Esophagus mucosa (tissue), 1 donor: ENCODE measurements at places on chromosomes 6 and 20. TPM values are rescaled to one million over a fixed set of nuclear protein-coding genes. Genes with fewer than 3 reads are reported as not detected.

The SIRPD gene
- not detected for total RNA-seq

The ADGB gene
- total RNA-seq = not detected

The SUMO4 gene
- total RNA-seq = 1.1 TPM

The RAET1G gene
- 24.7 TPM for total RNA-seq

The OR2H1 gene
- not detected for total RNA-seq

The ZKSCAN3 gene
- total RNA-seq = 2.4 TPM

The PKIB gene
- total RNA-seq = 0.88 TPM

- ATAC-seq = no peak
Measured at GRCh38 chr6:111617149-111617548, 11.5 kb upstream of the TRAF3IP2 start.

GRCh38 chr20:34710568-34710839 lies 6.4 kb downstream of the TP53INP2 start:
- ATAC-seq = no peak

DNA sequence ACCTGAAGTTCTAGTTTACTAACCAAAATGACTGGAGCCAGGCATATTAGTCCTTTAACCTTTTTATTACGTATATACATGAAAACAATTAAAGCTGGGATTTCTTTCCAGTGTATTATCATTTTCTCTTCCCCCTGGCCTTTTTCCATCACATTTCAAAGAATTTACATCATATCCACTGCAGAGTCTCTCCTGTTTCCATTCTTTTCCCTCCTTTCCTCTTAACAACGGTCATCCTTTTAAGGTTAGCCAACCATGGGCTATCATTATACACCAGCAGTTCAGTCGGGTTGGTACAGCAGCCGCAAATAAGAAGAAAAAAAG lies 104.6 kb downstream of the TFAP2A start:
- no peak for ATAC-seq

- peak; percentile 81 for ATAC-seq
Measured at GRCh38 chr6:42099340-42100028, 42.9 kb downstream of the C6orf132 start.

DNA sequence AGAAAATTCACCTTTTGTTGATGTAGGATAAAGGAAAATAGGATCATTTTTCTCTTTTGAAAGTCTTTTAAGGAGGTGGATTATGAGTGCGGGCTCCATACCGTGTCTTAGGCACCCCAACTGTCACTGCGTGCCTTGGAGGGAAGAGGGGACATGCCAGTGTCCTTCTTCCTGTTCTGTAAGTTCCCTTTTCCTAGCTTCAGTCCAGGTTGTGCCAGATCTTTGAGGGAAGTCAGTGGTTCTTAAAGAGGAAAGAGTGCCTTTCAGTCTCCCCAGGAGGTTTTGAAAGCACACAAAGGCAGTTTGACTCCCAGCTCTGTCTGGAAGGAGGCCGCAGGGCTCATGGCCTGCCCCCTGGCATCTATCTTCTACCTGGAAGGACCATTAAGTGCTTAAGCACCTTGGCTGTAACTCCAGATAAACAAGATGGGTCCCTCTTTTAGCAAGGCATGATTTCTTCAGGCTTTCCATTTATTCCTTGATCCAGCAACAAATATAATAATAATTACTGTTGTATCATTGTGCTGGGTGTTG lies 13.0 kb downstream of the EFCAB8 start:
- no peak for ATAC-seq

- ATAC-seq = no peak
Measured at GRCh38 chr20:25083141-25083772, 1.3 kb upstream of the VSX1 start.

GRCh38 chr6:89793586-89793985 lies 26.0 kb downstream of the MDN1 start:
- ATAC-seq = peak; percentile 38

GRCh38 chr6:154535851-154536250 lies 25.4 kb upstream of the CNKSR3 start:
- ATAC-seq = no peak

DNA sequence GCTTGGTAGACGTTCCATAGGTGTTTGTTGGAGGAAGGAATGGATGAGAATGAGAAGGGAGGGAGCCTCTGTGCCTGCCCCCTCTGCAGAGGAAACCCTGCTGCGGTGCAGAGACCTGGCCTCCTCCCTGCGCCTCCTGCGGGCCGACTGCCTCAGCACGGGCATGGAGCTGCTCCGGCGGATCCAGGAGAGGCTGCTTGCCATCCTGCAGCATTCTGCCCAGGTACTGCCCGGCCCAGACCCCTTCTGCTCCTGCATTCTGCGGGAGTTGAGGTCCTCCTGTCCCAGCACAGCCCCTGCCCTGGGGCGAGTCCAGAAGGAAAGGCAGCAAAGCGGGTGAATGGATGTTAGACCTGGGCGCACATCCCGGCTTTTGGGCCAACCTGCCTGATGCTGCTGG lies 6.1 kb downstream of the DNPH1 start:
- ATAC-seq = no peak

GRCh38 chr6:160254467-160255312 lies 3.9 kb downstream of the SLC22A2 start:
- ATAC-seq = peak; percentile 93

DNA sequence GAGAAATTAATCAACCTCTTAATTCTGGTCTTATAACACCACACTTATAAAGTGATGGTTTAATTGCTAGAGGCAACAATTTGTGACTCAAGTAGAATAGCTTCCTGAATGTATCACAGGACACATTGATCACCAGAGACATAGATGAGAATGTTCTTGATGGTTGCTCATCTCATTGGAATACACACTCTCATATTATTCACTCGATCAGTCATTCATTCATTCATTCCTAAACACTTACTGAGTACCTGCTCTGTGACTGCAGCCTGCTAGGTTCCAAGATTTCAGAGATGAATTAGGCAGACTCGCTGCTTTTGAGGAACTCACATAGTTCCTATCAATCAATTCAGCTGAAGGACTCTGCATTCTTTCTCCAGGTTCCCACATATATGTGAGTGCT lies 365.1 kb upstream of the SOX4 start:
- peak; percentile 26 for ATAC-seq

DNA sequence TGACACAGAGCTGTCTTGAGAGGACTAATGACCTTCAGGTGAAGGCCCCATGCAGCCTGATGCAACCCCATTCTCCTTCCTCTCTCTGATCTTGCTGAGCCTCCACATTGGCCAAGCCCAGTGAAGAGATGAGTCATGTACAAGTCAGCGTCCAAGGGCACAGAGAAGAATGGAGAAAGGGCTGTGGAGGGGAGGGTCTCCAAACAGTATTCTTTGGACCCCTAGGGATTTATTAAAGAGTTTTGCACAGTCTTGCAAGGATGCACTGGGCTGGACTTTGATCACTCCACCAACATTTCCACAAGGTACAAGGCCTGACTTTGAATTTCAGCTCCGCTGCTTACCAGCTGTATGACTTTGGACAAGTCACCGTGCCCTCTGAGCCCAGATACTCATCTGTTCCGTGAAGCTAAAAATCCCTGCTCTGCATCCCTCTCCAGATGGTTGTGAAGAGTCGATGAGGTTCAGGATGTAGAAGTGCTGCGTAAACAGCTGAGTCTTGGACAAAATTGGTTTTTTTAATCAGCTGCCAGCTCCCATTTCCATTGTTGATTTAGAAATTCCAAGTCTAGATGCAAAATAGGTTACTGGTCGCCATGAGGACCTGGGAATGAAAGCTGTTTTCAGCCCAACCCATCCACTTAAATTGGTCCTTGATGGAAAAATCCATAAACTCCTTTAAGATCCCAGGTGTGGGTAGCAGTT lies 14.1 kb upstream of the KCNG1 start:
- peak; percentile 56 for ATAC-seq

DNA sequence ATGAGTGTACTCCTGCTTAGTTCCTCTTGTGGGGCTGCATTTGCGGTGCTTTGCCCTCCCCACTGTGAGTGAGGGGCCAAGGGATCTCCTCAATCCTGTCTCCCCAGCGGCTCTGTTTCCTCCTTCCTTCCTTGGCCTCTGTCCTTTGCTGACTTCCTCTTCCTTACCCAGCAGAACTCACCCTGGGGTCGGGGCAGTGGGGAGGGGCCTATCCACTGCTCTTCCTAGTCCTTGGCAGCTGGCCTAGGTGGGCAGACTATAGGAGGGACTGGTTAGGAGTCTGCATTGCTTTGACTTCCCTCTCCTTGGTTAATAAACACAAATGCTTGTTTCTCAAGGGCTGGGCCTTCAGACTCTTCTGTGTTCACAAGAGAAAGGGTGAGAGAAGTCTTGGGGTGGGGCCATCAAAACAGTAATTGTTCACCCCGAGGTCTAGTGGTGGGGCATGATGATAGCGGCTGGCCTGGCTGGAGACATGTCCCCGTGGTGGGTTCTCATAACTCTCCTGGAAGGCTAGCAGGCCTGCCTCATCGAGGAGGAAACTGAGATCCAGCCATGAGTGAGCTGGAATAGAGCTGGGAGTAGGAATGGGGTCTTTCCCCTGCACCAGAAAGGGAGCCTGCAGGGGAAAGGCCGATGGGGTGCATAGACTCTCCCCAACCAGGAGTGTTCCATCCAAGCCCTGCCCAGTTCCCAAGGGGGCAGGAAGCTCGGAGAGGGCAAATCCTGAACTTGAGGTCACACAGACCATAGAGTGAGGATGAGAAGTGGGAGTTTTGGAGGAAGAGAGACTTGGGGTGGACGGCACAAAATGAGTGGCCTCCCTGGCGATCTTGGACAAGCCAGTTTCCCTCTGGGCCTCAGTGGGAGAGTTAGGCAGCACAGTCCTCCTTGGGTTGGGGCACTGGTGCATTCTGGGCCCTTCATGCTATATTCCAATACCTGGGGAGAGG lies 12.7 kb downstream of the FAM110A start:
- no peak for ATAC-seq

DNA sequence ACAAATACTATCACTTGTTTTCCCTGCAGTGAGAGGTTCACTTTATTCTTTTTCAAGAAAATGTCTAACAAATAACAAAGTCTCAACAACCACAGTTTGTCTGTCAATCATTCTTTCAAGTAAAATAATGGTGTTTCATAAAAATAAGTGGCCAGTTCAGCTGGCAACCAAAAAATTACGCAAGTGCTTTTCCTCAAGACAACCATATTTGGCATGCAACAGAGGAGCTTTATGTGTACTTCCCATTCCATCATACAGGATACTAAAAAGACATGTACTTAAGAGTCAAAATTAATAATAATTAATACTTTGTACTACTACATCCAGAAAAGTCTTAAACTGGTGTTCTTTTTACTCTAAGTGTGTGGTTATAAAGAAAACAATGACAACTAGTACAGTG lies 34.6 kb downstream of the ATG5 start:
- no peak for ATAC-seq

- ATAC-seq = no peak
Measured at GRCh38 chr6:46392294-46392693, 99.0 kb downstream of the RCAN2 start.
